ENCODE measurements at places on chromosomes 7 and 10. TPM values are rescaled to one million over a fixed set of nuclear protein-coding genes. Genes with fewer than 3 reads are reported as not detected.
A peak's percentile ranks its signal among the peaks of the same experiment; 100 is the strongest.

The RBP3 gene
- total RNA-seq, result not detected

The CDC14C gene
- total RNA-seq, result 0.17 TPM

The CALML5 gene
- not detected for total RNA-seq

- DNase-seq, result no peak
Observed at GRCh38 chr7:133778472-133778871, 348.7 kb upstream of the LRGUK start.

GRCh38 chr10:72085864-72086465 lies 2.4 kb downstream of the SPOCK2 start:
- DNase-seq, result no peak

The CABCOCO1 gene
- total RNA-seq, result 0.23 TPM

DNA sequence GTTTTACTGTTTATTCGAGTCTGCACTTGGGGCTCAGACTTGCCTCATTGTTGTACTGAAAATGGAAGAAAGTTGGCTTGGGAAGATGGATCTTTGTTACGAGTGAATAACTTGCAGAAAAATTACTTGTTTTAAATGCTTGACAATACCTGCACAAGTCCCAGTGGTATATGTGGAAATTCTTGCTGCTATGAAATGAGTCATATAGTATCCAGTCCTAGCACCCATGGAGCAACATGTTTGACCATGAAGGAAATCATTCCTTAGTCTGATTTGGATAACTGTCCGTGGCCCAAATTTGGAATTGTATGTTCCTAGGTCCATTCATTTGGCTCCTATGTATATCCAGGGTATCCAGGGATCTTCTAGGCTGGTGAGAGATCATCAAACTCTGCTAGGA lies 1096.8 kb downstream of the KCNMA1 start:
- no peak for DNase-seq

The FASTK gene
- 56.1 TPM for total RNA-seq

The FGL2 gene
- not detected for total RNA-seq

The ERVW-1 gene
- total RNA-seq, result 0.19 TPM

The HYAL4 gene
- total RNA-seq, result not detected

DNA sequence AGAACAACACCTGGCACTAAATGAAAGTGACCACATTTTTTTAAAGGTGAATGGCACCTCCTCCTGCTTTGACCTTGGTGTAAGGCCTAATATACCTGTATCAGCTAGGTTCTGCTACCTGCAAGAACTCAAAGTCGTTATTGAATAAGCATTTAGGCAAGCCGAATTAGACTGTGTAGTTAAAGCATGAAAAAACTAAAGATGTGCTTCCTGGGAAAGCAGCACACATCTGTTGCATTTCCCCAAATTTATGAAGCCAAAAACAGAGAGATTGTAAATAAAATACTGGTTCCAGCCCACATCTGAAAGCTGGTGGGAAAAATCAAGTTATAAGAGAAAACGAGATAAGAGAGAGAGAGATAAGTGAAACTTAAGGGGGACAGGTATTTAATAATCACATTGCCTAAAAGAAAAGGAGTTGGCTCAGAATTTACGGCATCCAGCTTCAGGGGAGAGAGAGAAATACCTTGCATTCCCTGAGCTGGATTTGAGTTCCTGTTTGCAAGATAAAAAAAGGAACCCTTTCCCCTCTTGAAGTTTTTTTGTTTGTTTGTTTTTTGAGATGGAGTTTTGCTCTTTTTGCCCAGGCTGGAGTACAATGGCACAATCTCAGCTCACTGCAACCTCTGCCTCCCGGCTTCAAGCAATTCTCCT lies 1.8 kb upstream of the XPNPEP1 start:
- DNase-seq, result no peak

- no peak for DNase-seq
Observed at GRCh38 chr10:64369885-64370773, 848.9 kb downstream of the REEP3 start.

DNA sequence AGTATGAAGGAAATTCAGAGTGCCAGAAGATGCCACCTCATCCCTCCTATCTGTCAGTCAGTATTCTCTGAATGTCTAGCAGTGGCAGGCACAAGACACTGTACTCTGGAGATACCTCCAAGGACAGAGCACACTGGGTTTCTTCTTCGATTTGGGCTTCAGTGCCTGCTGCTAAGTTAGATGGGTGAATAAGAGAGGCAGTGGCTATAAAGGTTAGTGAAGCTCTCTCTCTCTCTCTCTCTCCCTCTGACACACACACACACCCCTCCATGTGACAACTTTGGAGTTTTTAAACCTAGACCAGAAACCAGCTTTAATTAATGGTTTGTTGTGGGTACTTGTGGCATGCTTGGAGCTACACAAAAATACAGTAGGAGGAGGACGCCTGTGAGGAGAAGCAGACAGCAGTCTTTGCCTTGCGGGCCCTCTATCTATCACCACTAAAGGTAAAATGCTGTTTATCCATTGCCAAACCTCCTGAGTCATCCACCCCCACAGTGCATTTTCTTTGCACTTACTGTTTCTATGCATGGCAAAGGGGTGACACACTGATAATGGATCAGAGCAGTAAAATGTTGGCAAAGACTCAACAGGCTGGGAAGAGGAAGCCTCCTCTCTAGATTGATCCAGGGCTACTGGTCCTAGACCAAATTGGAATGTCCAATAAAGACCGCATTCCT lies 102.5 kb downstream of the TRIL start:
- DNase-seq, result peak; percentile 98

GRCh38 chr7:49279891-49280290 lies 355.5 kb downstream of the CDC14C start:
- no peak for DNase-seq

DNA sequence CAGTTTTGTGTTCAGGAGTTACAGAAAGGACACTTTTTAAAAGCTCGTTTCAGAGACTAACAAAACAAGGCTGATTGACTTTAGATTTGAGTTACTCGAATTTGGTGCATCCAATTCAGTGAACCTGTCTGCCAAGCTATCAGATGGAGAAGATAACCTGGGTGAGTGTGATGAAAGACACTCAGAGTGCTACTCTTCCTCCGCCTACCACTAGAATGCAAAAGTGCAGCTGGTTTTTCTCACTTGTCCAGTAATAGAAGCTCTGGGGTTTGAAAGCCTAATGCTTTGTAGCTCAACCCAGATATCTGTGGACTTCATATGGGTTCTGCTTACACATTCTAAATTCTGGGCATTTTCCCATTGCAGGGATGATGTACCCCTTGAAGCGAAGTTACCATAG lies 82.8 kb upstream of the NPY start:
- DNase-seq, result no peak
